ENCODE measurements at places on chromosomes 5 and 9. TPM values are rescaled to one million over a fixed set of nuclear protein-coding genes. Genes with fewer than 3 reads are reported as not detected.

GRCh38 chr9:84241817-84242373 lies 98.7 kb downstream of the SLC28A3 start:
- DNase-seq: no peak

GRCh38 chr5:138180183-138180782 lies 1.4 kb downstream of the KIF20A start:
- DNase-seq: peak; percentile 64

DNA sequence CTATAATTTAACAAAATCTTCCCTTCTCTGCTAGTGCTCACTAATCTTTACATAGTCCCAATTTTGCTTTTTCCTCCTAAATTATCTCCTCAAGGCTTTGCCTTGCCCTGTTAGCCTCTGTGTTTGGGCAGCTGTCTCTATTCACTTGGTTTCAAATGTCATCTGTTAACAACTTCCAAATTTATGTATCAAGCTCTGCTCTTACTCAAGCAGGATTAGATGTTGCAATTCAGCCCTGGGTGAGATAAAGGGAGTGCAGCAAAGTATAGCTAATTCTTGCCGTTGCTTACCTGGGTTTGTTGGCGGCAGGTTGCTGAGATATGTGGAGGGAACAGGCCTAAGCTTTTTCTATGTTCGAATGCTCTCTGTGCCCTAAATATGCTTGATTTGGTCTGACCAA lies 483.8 kb downstream of the DMAC1 start:
- DNase-seq: no peak

GRCh38 chr5:94945656-94946055 lies 327.2 kb downstream of the SLF1 start:
- no peak for DNase-seq

TAF11L10 gene
- total RNA-seq: not detected

All from Panc1 (cell line).